RKO (cell line): ENCODE measurements at places on chromosomes 16 and 17.
A peak's percentile ranks its signal among the peaks of the same experiment; 100 is the strongest.

DNA sequence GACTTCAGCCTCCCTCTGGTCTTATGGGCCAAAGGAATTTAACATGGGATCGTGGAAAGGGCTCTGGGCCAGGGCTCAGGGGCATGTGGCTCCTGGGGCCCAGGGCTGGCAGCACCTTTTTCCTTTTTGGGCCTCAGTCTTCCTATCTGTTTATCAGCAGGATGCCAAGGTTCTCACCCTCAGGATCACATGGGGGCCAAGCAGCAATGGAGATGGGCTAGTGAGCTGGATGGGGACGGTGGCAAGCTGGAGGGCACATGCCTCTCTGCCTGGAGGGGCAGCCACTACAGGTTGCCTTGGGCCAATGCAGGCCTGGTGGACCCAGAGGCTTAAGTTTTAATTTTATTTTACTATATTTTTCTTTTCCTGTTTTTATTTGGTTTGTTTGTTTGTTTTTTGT, 95.4 kb downstream of the CYLD start:
- no peak for DNase-seq

- no peak for DNase-seq
These were observed 31.2 kb downstream of the HNF1B start for GRCh38 chr17:37713624-37714023.

DNA sequence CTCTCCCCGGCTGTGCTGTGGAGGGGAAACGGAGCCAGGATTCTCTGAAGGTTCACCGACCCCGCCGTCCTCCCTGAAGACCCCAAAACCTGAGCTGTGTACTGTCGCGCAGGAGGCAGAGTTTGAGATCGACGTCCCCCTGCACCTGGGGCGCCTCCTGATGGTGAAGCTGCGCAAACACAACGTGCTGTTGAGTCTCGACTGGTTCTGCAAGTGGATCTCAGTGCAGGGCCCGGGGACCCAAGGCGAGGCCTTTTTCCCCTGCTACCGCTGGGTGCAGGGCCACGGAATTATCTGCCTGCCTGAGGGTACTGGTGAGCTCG, 62.6 kb upstream of the TEKT1 start:
- no peak for DNase-seq

GRCh38 chr16:1471569-1472194, 3.1 kb downstream of the CLCN7 start:
- DNase-seq = no peak

GRCh38 chr16:82990155-82990554, 363.4 kb downstream of the CDH13 start:
- DNase-seq = no peak

DNA sequence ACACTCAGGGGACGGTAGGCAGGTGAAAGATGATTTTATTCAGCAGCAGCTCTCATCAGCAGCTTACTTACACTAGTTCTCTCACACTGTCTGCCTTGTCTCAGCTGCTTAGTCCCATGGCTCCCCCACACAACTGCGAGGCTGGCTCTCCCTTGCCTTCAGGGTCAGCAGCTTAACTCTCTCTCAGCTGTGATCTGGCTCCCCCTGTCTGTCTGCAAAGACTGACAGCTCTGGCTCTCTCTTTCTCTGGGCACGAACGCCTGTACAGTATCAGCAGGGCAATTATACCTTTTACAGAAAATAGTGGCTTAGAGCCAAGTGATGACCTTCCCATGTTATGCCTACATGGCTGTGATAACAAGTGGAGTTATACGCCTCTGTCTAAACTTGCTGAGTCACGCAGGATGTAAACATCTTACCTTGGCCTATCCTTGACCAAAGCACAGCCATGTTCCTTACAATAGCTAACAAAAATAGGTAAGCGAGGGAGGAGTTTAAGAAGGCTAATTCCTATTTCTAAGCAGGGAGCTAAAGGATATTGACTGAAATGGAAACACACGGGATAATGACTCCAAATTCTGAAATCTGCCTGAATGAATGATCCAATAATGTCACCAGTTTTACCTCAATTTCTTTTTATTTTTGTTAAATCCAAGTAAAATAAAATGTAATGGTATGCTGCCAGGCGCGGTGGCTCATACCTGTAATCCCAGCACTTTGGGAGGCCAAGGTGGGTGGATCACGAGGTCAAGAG, 1.1 kb upstream of the NDUFAB1 start:
- peak; percentile 83 for DNase-seq

- DNase-seq = no peak
These were observed 990 bp upstream of the ROGDI start for GRCh38 chr16:4803401-4803844.

GRCh38 chr17:56085576-56086267, 67.6 kb upstream of the ANKFN1 start:
- no peak for DNase-seq

- DNase-seq = no peak
These were observed 125.2 kb downstream of the C16orf78 start for GRCh38 chr16:49498666-49499413.
